ENCODE measurements at places on chromosomes 2 and 18. TPM values are rescaled to one million over a fixed set of nuclear protein-coding genes. Genes with fewer than 3 reads are reported as not detected.

Gene LAMA1
- total RNA-seq, result 67.1 TPM

Gene LIPT1
- total RNA-seq, result 7.4 TPM

Gene POU3F3
- total RNA-seq, result not detected

Gene HOXD9
- total RNA-seq, result 0.75 TPM

Gene SCN2A
- total RNA-seq, result 4.1 TPM

Gene NTSR2
- not detected for total RNA-seq
